ENCODE measurements at places on chromosomes 6 and 20.

GRCh38 chr6:31614684-31615578, at the start of gene AIF1:
Gene AIF1 (plus strand): TSS chr6:31615234. CDS start chr6:31615330, 96 bp downstream.
- DNase-seq = no peak

GRCh38 chr6:38673397-38674165, 29.4 kb downstream of the GLO1 start:
- no peak for DNase-seq

DNA sequence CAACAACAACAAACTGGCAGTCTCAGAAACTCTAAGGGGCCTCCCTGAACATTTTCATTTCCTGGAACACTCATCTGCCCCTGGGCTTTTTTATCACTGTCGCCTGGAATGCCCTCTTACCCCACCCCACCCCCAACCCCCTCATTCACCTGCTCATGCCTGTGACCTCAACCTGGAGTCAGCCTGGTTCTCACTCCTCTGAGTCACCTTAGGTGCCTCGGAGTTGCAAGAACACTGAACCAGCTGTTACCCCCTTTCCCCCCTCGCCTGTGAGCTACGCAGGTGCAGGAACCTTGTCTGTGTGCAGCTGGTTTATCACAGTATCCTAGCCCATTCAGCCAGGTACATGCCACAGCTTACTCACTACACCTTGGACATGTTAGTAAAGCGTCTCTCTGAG, 12.8 kb upstream of the SNAI1 start:
- DNase-seq = no peak

- no peak for DNase-seq
Measured at GRCh38 chr6:166056637-166057036, 111.0 kb downstream of the TBXT start.

- no peak for DNase-seq
Measured at GRCh38 chr20:59583428-59584277, 20.7 kb upstream of the PHACTR3 start.

- no peak for DNase-seq
Measured at GRCh38 chr6:40740518-40740917, 153.4 kb upstream of the LRFN2 start.

DNA sequence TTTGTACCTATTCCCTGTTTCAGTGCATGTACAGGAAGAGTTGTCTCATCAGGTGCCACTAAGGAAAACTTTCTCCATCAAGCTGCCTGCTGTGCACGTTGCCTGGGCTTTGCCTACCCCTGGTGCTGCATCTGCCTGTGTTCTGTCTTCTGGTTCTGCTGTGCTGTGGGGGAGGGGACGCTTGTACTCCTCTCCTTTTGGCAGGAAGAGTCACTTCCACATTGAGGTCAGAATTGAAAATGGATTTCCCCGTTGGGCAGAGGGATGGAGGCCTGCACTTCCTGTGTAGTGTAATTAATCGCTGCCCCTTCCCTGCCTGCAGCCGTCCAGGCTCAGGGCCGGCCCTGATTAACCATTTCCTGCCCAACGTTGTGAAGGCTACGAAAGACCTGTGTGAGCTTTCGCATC, 153.3 kb downstream of the SCML4 start:
- DNase-seq = no peak

DNA sequence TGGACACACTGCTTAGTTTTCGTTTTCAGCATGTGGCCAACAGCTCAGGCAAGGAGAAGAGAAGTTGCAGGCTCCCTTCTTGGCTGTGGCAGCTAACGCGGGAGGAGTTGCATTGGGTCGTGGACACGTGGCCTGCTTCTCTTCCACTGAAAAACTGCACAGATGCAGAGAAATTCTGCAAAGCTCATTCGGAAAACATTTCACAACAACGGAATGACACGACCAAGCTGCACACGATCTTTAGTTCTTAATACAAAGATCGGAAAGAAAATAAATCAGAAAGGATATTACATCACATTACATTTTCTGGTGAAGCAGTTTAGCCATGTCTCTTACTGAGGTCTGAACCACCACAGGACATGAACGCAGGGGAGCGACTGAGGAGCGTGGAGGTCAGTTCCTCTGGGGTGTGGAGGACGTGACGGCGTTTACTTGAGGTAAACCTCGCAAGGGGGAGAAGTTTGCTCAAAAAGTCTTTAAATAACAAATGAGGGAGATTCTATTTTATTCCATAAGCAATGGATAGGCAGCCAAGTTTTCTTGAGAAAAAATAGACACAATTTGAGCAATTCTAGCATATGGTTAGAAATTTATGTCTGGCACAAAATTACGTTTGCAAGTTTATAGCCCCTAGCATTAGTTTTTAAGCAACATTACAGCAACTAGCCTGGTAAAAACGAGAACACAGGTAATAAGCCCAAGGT, 178.3 kb downstream of the THBS2 start:
- no peak for DNase-seq

DNA sequence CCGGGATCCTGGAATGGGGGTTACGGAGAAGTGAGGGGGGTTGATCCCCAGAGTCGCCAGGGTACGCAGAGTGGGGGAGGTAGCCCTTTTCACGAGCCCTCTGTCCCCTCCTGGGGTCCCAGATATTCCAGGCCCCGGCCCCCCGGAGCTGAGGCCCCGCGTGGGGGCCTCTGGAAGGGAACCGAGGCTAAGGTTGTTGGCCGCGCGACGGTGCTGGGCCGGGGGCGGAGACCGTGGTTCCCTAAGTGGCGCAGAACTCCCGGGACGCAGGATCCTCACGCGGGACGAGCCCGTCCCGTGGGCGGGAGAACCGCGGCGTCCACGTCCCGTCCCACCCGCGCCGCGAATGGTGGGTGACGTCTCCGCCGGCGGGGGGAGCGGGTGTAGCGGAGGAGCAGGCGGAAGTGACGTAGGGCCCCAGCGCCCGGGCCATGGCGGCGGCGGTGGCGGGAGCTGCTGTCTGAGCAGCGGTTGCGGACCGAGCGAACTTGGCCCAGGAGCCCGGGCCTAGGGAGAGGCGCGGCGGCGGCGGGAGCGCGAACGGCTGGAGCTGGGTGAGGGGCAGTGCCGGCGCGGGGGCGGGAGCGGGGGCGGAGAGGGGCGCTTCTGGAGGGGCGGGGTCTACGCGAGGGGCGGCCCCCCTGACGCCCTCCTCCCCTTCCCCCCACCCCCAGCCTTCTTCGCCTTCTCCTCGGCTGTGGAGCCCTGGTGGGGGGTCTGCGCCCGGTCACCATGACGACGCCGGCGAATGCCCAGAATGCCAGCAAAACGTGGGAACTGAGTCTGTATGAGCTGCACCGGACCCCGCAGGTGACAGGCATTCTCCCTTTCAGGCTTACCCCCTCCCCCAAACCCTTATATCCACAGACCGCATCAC, at the start of gene RING1:
Gene RING1 (plus strand): TSS at position 410 of the 877 bp plus-strand sequence. CDS start 323 bp downstream, at position 733.
- DNase-seq = peak; percentile 77

- no peak for DNase-seq
Measured at GRCh38 chr20:37726321-37726720, 32.5 kb downstream of the CTNNBL1 start.

GRCh38 chr6:91812596-91813274, 1225.9 kb upstream of the MAP3K7 start:
- no peak for DNase-seq

- DNase-seq = no peak
Measured at GRCh38 chr6:30775104-30775503, 30.8 kb upstream of the IER3 start.

DNA sequence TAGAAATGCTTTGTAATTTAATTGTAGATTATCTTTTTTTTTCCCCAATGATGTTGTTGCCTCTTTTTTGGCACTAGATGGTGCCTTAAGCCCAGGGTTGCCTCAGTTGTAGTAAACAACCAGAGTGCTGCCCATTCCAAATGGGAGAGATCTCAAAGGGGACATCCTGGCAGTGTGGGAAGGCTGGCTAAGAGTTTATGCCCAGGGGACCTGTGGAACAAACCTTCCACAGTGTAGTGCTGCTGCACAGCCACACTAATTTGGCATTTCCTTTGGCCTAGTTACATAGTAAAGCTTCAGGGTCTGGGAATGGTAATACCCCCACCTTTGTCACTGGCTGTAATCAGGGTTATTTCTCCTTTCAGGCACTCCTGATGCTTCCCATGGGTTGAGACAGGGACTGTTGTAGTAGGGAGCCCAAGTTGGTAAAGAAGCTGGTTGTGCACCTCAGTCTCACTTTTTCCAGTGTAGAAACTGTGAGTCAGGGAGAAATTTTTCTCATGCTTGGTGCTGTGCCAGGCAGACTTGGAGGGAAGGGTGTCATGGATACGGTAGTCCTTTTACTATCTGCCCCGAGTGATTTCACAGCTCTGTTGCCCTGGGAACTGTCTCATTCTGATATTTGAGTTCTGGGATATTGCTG, 177.8 kb upstream of the ECI2 start:
- no peak for DNase-seq

GRCh38 chr6:39882531-39882899, 51.7 kb downstream of the MOCS1 start:
- DNase-seq = no peak

DNA sequence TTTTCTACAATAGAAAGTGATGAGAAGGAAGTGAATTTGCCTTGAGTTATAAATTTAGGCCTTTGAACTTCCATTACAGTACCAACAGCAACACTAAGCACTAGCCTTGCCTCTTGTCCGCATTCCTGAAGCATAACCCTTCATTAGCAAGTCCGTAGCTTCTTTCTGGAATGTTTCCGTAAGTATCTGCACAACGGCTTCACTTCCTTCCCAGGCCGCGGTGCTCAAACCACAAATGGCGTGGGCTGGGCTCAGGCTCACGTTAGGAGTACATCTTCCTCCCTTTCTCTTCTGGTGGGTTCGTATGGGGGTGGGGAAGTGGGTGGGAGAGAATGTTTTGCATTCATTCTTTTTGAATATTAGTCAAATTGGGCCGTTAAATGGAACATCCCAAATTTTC, 193.8 kb upstream of the SNX9 start:
- DNase-seq = no peak

GRCh38 chr6:11011787-11012234, 32.3 kb downstream of the ELOVL2 start:
- DNase-seq = no peak

GRCh38 chr20:3788685-3789155, 2.2 kb upstream of the CENPB start:
- DNase-seq = no peak

DNA sequence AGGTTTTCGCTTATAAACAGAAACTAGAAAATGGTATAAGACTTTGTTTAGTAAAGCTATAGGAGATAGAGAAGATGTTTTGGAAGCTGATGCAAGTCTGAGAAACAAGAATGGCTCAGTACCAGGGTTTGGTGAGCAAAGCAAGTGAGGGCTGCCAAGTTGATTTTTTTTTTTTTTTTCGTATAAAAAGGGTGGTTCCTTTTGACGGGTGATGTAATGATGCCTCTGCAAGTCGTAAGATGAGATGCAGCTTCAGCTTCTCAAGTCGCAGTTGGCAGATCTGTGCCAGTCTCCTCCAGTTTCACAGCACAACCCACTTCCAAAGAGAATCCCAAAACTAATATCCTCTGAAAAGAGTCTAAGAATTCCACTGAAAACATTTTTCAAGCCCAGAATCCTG, 252.8 kb upstream of the CDH4 start:
- DNase-seq = no peak

DNA sequence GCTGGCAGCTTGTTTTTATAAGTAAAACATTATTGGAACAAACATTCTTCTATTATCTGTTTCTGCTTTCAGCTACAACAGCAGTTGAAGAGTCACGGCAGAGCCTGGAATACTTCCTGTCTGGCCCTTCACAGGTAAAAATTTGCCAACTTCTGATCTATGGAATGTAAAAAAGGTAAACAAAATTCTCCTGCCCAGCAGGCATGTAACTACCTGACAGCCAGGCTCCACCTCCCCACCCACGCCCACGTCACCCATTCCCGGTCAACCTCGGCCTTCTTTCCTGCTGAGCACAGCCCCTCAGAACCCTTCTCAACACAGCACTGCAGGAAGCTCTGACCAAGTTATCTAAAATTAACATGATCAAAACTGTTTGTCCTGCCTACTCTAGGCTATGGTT, 166.0 kb downstream of the DLL1 start:
- DNase-seq = no peak

DNA sequence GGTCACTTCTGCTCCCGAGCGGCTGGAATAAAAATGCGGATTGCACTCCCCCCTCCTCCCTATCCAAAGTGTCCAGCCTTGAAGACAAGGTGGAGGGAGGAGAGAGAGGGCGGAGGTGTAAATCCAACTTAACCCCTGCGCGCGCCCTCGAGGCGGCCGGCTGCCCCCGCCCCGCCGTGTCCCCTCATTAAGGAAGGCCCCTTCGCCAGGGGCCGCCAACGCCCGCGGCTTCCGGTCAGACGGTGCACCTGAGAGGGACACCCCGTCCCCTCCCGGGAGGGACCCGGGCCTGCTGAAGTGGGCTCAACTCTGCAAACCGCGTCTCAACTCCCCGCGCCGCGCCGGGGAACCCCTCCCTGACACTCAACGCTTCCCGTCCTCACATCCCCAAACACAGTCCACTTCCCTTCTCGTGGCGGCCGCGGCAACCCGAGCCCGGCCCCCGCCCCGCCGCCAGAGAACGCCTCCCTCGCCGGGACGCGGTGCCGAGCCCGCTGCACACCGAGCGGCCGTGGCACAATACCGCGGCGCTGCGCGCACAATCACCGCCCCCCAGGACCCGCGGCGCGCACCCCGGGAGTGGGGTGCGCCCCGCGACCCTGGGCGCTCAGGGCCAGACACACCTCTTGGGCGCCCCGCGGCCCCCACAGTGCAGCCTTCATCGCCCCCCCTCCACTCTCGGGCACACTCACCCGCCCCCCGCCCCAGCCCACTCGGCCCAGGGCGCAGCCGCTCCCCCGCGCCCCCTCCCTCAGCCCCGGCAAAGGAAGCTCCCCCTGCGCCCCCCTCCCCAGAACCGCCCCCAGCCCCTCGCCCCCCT, 102.5 kb downstream of the NOL4L start:
- no peak for DNase-seq

- no peak for DNase-seq
Measured at GRCh38 chr6:44386364-44386928, 1.1 kb upstream of the CDC5L start.

GRCh38 chr6:45003387-45003786, 324.7 kb upstream of the RUNX2 start:
- DNase-seq = no peak

- DNase-seq = no peak
Measured at GRCh38 chr6:154384191-154384590, 27.6 kb upstream of the IPCEF1 start.

- no peak for DNase-seq
Measured at GRCh38 chr6:138238368-138238767, 20.1 kb upstream of the PBOV1 start.

GRCh38 chr6:27025351-27025750, 222.2 kb upstream of the PRSS16 start:
- no peak for DNase-seq

DNA sequence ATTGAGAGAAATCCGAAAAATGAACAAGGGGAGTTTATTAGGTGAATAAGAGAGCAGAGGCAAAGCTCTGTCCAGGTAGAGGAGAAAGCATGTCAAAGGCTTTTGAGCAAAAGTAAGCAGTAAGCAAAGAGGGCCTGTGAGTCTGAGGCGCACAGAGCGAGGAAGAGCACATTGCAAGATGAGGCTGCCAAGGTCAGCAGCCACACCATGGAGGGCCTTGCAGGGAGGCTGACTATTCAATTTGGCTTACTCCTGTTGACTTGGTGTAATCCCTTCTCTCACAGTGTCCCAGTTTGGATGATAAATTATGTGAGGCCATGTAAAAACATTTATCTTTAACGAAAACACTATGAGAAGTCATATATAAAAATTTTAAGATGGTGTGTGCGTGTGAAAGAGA, 32.4 kb downstream of the SESN1 start:
- DNase-seq = no peak

Data from stimulated activated CD8-positive, alpha-beta memory T cell treated with anti-CD3 and anti-CD28 coated beads, Interleukin-4, amount 100 ng/mL, for 24 hours (primary cell).